ENCODE measurements at places on chromosomes 1 and 21. TPM values are rescaled to one million over a fixed set of nuclear protein-coding genes. Genes with fewer than 3 reads are reported as not detected.

LDLRAD2 gene
- total RNA-seq, result 0.64 TPM

DNA sequence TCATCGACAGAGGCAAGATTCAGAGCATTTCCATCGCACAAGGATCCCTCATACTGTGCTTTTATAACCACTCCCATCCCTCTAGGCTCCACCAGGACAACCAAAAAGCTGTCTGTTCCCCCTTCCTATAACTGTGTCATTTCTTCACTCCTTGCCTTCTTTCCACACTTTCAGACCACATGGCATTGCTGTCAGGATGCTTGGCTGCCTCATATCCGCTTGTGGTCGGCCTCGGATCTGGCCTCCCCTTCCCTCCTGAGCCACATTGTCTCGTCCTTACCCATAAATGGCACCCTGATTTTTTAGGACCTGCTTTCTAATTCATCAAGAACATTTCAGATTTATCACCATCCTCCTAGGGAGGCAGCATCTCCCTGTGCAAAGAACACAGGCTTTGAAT is 80.5 kb downstream of the HIVEP3 start:
- DNase-seq, result no peak

- DNase-seq, result no peak
These were observed 6.1 kb downstream of the ZNF692 start for GRCh38 chr1:248852481-248853405.

GNG4 gene
- 2.3 TPM for total RNA-seq

GRCh38 chr1:17287130-17287776 is 20.7 kb upstream of the PADI4 start:
- DNase-seq, result no peak

IQGAP3 gene
- total RNA-seq, result 0.29 TPM

- no peak for DNase-seq
These were observed 11.3 kb downstream of the ARHGEF11 start for GRCh38 chr1:157034137-157034800.

GRCh38 chr1:161096015-161096414 is 2.1 kb upstream of the KLHDC9 start:
- no peak for DNase-seq

Measured in activated B cell treated with CpG ODN at 0.5 μM for 24 hours (primary cell).